ENCODE measurements at places on chromosomes 5 and 9.

DNA sequence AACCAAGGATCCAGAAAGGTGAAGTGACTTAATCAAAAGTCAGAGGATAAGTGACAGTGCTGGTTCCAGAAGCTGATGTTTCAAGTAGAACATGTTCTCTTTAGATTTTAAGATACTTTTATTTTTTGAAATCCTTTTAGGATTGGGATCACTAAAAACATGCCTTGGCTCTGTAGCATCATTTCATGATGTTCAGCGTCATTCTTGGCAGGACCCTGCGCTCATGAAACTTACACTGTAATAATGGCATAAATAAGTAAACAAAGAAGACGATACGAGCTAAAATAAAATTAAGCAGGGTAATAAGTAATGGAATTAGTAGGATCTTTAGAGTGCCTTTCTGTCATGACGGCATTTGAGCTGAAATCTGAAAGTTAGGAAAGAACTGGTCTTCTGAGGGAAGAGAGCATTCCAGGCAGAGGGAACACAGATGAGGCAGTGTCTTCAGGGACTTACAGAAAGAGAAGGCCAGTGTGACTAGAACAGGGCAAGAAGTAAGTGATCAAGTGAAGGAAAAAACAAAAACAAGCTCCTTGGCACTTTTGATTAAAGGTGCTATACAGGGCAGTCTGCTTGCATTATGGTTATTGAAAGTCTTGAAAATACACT is 19.9 kb downstream of the CTNNA1 start:
- no peak for DNase-seq

DNA sequence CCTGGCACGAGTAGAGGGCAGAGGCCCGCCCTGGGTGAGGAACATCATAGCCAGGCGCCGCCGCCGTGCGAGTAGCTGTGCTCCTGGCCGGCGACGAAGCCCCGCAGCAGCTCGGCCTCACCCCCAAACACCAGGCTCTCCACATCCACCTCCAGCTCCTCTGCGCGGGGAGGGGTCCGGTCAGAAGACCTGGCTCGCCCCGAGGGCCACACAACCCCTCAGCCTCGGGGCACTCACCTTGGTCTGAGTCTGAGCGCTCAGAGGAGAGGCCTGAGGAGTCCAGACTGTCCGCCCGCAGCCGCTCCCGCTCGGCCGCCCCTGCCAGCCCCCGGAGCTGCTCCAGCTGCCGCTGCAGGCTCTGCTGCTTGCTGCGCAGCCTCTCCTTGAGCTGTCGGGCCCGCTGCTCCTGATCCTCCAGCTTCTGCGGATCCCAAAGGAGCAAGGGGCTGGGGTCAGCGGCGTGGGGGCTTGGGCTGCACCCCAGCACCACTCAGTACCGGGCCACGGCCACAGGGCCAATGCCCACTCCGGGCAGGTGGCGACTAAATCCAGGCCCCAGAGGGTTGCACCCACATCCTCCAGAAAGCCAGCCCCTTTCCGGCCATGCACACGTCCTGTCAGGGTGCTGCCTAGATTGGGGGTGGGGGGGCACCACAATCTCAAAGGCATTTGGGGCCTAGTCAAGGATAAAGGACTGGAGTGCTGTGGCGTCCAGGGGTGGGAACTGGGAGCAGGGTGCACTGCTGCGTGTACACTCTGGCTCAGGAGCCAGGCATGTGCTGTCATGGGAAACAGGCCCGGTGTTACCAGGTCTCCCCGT is 3.9 kb downstream of the MXD3 start:
- DNase-seq: no peak

GRCh38 chr9:7849362-7849761 is 49.8 kb upstream of the DMAC1 start:
- DNase-seq: no peak

DNA sequence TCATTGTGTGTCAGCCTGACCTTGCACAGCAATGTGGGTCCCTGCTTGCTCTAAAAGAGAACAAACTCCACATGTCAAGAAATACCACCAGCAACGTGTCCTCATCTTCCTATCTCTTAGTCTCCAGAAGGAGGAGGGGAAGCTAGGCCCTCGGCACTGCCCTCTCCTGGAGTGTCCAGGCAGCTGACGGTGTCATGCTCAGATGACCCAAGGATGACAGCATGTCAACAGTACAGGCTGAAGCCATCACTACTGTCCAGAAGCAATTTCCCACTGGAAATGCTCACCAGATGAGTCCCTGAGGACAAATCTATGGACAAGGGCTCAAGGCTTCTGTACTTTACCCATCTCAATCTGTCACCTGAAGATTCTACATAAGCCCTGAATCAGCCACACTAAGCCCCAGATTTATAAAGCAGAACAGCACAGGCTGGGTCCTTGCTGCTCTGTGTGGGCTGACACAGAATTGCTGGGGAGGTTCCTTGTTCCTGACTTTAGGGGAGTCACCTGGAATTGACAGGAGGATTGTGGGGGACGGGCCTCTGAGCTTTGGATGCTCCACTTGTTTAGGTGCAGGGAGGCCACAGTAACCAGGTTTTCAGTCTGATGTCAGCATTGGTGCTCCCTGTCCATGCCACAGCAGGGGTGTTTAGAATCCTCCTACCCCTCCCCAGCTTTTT is 210.2 kb downstream of the DAB2IP start:
- DNase-seq: no peak

- no peak for DNase-seq
Observed at GRCh38 chr9:129561594-129562281, 59.2 kb downstream of the C9orf50 start.

GRCh38 chr5:166602271-166602670 is 1689.2 kb upstream of the WWC1 start:
- no peak for DNase-seq

- DNase-seq: no peak
Observed at GRCh38 chr9:35340046-35340445, 149.9 kb upstream of the RUSC2 start.

DNA sequence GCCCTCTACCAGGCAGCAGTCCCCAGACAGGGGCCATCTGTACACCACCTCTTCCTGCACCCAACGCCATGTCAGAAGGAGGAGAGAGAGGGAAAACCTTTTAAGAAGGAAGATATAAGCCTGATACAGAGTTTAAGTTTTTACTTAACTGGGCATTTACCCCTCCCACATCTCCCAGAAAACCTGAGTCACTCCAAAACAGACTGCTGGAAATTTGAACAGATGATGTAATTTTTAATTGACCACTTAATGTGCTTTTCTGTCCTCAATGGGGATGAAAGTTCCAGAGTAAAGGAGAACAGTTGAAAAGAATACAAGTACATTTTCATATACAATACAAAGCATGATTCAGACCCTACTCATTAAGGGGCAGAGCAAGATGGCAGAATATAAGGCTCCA is 63.9 kb downstream of the TTC39B start:
- no peak for DNase-seq

DNA sequence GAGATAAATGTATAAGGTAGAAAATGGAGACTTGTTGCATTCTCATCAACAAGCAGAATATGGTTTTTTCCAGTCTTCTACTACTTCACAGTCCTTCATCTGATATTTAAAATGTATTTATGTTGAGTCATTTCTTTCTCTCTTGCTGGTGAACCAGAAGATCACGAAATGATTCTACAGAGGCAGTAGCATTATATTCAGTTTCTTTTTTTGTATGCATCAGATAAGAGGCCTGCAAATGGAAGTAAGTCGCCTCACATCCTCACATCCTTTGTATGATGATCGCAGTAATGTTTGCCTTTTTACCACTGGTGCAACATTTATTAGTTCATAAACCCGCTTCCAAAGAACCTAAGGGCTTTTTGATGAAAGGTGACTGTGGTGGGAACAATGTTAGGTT is 22.1 kb upstream of the IL13 start:
- DNase-seq: no peak

GRCh38 chr5:108171759-108172158 is 210.1 kb downstream of the FBXL17 start:
- DNase-seq: no peak

DNA sequence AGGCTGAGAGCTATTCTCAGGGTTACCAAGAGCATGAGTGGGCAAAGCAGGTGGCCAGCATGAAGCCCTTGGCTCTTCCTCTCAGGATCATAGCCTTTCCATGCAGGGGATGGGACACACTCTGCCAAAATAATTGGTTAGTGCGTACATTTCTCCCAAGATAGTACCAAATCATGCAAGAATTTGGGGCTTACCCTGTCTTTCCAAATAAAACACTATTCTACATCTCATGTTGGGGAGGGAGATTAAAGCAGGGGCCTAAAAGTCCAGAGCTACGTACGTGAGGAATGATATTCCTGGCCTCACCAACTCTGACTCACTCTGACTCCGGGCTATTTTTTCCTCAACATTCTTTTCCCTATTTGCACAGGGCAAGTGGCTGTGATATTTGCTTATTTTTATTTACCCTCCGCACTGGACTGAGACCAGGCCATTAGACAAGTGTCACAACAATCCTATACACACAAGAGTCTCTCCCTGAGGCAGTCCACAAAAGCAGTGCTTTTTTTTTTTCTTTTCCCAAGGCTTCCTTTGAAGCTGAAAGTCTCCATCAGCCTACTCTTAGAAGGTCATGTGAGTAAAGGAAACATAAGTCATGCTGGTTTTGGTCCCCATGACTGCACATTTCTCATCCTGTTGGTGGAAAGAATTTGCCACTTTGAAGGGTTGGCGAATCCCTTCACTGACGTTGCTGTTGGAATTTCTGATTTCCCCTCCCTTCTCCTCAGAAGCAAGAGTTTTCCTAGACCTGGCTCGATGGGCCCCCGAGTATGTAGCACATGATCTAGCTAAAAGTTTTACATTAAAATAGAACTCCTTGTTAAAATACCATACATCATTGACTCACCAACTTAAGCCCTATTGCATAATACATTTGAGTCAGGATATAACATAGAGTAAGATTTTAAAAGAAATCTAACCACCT is 40.0 kb downstream of the TMEM252 start:
- no peak for DNase-seq

DNA sequence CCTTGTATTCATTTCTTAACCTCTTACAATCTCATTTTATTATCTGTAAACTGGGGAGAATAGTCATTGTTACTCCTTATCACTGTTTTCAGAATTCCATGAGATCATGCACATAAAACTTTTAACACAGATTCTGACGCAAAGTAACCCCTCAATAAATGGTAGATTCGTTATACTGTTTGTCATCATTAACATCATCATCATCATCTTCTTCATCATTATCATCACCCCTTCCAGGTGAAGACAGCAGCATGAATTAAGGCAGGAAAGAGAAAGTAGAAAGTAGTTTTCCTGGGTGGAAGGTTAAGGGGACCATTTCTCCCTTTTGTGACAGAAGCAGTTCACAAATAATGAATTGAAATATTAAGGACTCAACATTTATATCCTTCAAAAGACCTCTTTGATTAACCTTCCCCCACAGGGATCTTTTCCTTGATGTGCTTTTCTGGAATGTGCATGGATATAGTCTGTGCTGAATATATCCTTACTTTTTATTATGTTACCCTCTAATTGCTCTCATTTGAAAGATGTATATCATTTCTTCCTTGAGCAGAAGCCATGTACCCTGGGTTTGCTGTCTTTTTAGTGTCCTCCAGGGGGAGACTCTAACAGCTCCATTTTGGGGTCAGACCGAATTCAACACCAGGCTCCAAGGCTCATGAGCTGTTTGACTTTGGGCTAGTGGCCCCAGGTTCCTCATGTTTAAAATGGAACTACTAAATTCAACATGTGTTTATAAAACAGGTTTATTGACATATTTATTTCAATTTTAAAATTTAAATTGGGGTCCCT is 1029.9 kb upstream of the WWC1 start:
- DNase-seq: no peak

GRCh38 chr5:33340195-33340594 is 100.6 kb upstream of the TARS1 start:
- DNase-seq: no peak

DNA sequence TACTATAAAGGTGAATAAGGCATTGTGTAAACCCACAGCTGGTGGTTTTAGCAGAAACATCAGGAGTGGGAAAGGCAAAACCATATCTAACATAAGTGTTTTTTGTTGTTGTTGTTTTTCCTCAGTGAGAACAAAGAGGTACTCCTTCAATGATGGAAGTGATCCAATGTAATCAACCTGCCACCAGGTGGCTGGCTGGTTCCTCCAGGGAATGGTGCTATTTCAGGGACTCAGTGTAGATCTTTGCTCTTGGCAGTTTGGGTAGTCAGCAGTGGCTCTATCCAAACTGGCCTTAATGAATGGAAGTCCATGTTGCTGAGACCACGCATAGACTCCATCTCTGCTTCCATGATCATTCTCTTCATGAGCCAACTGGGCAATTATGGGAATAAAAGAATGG is 10.8 kb downstream of the DMRTA1 start:
- DNase-seq: no peak

DNA sequence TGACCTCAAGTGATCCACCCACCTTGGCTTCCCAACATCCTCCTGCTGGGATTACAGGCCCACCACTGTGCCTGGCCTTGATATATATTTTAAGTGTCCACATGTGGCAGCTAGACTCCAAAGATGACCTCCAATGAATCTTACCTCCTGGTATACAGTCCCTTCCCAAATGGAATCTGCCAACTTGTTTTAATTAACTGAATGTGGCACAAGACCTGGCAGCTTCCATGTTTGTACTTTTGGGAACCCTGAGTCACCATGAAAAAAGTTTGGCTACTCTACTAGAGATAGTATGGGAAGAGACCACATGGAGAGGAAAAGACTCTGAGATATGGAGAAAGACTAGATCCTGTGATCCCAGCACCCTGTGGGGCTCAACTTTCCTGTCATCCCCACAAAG is 42.5 kb downstream of the CCL28 start:
- DNase-seq: no peak

DNA sequence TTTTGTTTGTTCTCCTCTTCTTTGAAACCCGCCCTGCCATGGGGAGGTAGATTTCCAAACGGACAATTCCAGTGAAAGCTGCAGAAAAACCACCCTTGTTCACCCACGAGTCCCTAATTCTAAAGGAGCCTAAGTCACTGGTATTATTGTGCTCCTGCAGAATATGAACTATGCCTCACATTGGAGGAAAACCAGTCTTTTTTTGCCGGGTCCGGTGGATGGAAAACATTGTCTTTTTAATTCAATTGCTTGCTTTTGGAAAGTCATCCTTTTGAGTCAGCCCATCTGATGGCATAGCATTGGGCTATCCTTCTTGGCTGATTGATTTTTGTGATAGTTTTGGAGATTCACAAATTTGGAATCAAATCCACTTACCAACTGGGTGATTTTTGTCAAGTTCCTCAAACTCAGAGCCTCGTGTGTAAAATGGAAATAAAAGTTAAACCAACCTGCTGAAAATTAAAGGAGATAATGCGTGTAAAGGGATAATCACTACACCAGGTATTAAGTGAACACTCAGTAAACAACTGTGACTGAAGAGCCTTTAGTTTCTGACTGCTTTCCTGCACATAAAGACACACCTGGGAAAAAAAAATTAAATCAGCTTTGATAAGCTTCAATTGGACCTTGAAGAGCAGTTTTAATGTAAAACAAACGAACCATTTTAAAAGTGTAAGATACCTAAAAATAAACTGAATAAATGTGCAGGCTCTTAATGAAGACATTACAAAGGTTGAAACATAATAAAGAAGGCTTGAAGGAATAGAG is 780 bp upstream of the CCNJL start:
- no peak for DNase-seq

Measured in NCI-H1930 (cell line).